ENCODE measurements at places on chromosomes 2 and 18. TPM values are rescaled to one million over a fixed set of nuclear protein-coding genes. Genes with fewer than 3 reads are reported as not detected.

Gene SCTR
- not detected for total RNA-seq

Gene GATA6
- 0.26 TPM for total RNA-seq

Gene NT5C1B
- not detected for total RNA-seq

DNA sequence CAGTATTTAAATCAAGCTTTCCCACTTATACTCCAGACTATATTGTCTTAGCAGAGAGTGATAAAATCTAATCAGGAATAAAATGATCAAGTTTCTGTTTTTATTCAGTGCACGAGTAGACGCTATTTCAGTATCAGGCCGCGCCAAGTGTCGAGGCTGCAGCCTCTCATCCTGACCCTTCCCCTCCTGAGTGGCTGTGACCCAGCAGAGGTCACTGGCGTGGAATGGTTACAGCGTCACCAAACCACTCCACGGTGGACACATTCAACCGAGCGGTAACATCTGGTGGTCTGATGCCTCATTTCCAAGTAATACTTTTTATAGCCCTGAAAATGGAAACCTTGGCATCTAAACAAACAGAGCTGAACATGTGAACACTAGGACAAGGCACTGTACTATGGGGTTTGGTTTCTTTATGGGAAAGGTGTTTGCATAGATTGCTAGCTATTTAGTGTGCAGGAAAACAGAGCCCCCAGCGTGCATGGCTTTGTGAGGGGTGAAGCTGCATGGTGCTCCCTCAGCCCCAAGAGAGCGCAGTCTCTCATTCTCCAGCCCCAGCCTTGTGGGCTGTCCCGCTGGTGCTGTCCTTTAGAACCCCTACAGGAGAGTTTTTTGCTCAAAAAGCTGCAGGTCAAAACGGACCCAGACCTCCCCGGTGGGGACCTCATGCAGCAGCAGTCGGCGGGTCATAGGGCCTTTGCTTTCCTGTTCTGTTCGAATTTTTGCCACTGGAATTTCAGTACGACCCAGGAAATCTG lies 28.4 kb downstream of the FAM228A start:
- H3K36me3 ChIP-seq: no peaks in the 10 kb centered on the region
- no peaks in the 10 kb centered on the region for H3K27me3 ChIP-seq
- DNase-seq: peak; percentile 35

DNA sequence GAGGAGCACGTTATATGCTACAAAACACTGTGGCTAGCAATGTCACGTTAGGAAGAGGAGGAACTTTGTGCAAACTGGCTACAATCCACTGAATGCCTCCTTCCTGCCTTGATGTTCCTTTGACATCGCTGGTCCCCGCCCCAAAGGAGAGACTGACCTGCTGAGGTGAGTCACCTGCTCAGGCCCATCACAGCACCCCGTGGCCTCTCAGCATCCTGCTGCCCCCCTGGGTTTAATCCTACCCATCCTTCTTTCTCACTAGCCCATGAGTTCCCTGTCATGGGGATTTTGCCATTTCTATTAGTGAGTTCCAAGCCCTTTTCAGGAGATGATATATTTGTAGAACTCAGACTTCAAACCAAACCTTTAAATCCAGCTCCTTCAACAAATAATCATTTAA lies 16.2 kb downstream of the DLGAP1 start:
- H3K4me1 ChIP-seq: peaks cover 7% of the 10 kb centered on the region
- H3K27me3 ChIP-seq: no peaks in the 10 kb centered on the region
- H3K4me3 ChIP-seq: no peak overlapping the region
- no peak for DNase-seq
- no peaks in the 10 kb centered on the region for H3K36me3 ChIP-seq

DNA sequence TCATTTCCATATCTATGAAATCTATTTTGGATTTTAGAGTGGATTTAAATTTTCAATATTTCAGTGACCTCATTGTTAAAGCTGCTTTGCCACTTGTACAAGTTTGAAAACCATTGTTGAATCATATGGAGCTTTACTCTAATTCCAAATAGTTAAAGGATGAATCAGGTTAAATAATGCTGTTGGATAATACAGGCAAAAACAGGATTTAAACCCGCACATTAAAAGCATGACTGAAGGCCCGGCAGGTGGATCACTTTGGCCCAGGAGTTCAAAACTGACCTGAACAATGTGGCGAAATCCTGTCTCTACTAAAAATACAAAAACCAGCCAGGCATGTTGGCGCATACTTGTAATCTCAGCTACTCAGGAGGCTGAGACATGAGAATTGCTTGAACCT lies 68.3 kb downstream of the RIF1 start:
- no peak overlapping the region for H3K27ac ChIP-seq
- no peak for DNase-seq
- H3K4me1 ChIP-seq: no peaks in the 10 kb centered on the region
- no peak overlapping the region for H3K4me3 ChIP-seq

DNA sequence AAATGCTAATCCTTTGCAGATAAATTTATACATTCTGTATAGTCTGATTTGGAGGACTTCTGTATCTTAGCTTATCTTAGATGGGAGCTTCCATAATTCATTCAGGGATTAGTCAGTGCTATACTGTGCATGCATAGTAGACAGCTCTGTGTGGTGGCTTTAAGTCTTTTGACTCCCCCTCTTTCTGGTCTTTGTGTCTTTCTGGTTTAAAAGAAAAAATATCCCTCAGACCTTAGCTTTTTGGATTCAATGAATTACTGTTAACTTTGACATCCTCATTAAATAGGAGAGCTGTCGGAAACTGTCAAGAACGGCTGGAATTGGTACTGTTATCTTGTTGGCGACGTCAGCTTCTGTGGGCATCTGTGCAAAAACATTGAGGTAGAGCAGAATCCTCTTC lies 130.4 kb downstream of the SPTBN1 start:
- no peak overlapping the region for H3K4me3 ChIP-seq
- no peak for DNase-seq
- no peaks in the 10 kb centered on the region for H3K27me3 ChIP-seq
- H3K36me3 ChIP-seq: no peaks in the 10 kb centered on the region
- no peak overlapping the region for H3K27ac ChIP-seq
- peaks cover 7% of the 10 kb centered on the region for H3K4me1 ChIP-seq

DNA sequence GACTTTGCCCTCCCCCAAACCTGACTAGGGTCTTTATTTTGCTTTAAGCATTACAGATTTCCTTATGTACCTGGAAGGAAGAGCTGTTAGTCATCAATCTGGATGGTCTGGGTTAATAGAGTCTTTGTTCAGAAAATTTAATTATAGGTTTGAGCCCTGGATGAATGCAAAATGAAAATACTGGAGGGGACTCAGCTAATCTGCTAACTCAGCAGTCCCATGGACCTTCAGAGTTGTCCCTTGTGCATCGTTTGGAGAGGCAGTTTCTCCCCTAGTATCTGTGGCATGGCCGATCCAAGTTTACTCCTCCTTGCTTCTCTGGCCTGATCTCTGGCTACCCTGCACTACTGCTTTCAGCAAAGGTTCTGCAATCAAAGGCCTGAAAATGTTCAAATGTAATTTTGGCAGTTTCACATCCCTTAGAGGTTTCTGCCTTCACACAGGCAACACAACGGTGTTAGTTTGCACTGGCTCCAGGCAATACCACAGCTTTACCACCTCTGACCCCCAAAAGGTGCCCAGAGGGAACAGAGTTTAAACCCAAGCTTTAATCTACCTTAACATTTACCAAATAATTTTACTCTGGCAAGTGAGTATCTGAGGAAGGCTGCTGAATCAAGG lies 134.3 kb downstream of the THADA start:
- peaks cover 11% of the 10 kb centered on the region for H3K4me1 ChIP-seq
- no peak overlapping the region for H3K27ac ChIP-seq
- no peaks in the 10 kb centered on the region for H3K27me3 ChIP-seq
- H3K36me3 ChIP-seq: no peaks in the 10 kb centered on the region

Measured in neural progenitor cell (in vitro differentiated cells).